ENCODE measurements at places on chromosomes 1 and 21.
A peak's percentile ranks its signal among the peaks of the same experiment; 100 is the strongest.

GRCh38 chr1:218614031-218614430 lies 268.9 kb downstream of the TGFB2 start:
- no peak for DNase-seq

DNA sequence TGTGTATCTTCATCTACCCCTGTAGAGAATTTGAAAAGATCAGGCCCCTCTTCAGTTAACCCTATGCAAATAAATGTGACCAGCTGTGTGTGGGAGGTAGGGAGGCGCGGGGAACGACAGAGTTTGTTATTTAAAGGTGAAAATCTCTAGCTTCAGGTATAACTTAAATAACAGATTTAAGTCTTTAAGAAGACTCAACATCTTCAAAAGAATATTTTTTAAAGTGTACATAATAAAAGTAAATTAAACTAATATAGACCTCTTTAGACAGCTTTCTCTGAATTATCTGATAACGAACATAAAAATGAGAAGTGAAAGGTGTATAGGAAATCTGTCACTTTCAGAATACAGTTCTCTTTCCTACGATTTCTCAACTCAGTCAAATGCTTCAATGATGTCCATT lies 16.0 kb downstream of the ANGPTL3 start:
- DNase-seq: no peak

GRCh38 chr21:44064852-44065403 lies 42.3 kb upstream of the PWP2 start:
- DNase-seq: no peak

DNA sequence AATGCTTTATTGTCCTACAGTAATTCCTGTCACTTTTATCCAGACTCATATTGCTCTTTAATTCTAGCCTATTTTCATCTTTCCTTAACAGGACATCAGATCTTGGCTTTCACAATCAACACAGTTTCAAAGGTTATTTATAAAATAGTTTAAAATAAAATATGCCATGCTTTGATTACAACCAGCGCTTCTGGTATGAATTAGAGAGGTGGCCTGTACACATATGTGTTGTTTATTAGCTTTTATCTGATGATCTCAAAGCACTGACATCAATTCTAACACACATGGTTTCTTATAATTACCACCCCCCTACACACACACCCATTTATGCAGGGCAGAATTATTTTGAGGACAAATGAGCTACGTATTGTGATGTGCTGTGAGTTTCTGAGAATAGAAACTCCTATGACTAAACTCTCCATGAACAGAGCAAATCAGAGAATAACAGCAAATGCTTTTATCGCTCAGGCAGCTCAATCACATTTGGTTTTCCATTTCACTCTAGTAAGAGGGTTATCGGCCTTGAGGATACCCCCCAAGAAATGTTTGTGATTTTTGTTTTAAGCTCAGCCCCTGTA lies 18.0 kb downstream of the CD247 start:
- no peak for DNase-seq

DNA sequence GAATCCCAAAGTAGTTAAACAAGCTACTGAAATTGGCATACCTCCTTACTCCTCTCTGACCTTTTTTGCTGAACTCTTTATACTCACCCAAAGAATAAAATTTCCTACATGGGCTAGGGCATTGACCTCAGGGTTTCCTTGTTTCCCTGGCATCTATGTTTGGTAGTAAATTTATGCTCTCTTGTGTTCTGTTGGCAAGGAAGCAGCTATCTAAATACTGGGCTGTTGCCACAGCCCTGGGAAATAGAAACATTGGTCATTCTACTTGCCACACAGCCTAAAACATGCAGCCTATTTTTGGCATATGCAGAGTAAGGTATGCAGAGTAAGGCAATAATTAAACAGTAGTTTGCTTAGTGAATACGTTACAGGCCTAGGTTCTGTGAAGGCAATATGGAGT lies 351.4 kb downstream of the HLX start:
- peak; percentile 21 for DNase-seq

DNA sequence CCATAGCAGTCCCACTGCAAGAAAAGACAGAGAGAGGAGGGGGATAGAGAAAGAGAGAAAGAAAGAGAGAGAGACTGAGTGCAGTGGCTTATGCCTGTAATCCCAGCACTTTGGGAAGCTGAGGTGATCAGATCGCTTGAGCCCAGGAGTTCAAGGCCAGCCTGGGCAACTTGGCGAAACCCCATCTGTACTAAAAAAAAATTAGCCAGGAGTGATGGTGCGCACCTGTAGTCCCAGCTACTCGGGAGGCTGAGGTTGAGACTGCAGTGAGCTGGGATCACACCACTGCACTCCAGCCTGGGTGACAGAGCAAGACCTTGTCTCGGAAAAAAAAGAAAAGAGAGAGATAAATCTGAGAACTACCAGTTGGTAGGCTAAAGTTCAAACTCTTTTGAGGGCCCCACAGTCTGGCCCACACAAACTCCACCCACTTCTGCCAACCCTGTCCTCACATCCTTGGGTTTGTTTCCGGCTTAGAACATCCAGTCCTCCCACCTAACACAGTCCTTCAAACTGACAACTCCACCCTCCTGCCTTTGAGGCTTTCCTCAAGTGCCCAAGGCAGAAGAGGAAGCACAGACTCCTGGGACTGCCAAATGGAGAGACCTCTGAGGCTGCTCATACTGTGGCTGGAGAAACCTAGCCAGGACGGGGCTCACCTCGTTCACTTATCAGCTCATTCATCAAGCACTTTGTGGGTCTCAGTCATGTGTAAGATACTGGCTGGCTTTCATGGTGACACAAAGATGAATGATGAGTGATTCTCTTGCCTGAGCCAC lies 20.1 kb downstream of the TFAP2E start:
- no peak for DNase-seq

- peak; percentile 59 for DNase-seq
Observed at GRCh38 chr1:151553659-151554058, 13.6 kb downstream of the TUFT1 start.

DNA sequence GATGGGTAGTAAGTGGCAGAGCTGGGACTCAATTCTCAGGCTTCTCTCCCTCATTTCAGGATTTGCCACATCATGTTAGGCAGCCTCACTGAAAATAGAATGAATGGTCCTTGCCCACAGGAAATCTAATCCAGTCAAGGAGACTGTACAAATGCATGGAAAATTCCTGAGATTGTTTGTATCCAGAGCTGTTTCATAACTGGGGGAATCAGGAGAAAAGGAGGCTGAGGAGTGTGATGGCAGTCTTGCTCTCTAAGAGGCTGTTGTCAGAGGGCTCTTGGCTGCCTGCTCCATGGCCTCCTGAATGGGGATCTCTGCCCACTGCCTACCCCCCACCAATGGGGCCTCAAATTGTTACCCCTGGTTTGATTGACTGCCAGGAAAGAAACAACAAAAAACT lies 141.9 kb upstream of the TNR start:
- DNase-seq: no peak

All from HT1080 (cell line).